ENCODE measurements at places on chromosomes 4 and X. TPM values are rescaled to one million over a fixed set of nuclear protein-coding genes. Genes with fewer than 3 reads are reported as not detected.

GLUD2 gene
- total RNA-seq = 0.27 TPM

- no peaks in the 10 kb centered on the region for H3K27me3 ChIP-seq
- no peak for DNase-seq
- no peak overlapping the region for H3K4me3 ChIP-seq
- H3K36me3 ChIP-seq = peaks cover 4% of the 10 kb centered on the region
- no peak overlapping the region for H3K27ac ChIP-seq
- H3K4me1 ChIP-seq = no peaks in the 10 kb centered on the region
Observed at GRCh38 chrX:9688833-9689232, 76.8 kb downstream of the GPR143 start.

FDCSP gene
- total RNA-seq = not detected

GRCh38 chrX:12985331-12985730, 10.4 kb downstream of the TMSB4X start:
- DNase-seq = no peak
- peaks cover 4% of the 10 kb centered on the region for H3K4me1 ChIP-seq
- peaks cover 9% of the 10 kb centered on the region for H3K36me3 ChIP-seq
- H3K4me3 ChIP-seq = no peak overlapping the region

DNA sequence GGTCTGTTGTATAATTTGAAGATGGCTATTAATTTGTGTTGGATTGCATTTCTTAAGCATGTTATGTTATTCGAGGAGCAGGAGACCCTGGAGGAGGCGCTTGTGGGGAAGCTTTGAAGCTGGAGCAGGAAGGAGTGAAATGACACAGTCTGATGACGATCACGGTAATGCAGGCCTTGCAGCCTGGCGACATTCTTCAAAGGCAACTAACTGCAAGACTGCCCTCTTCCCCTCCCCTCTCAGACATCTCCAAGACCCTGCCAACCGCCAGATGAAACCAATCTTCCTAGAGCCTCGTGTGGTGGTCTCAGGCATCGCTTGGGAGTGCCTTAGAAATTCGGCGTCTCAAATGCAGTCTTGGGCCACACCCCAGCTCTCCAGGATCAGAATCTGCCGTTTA, 16.1 kb downstream of the CLCN4 start:
- peaks cover 6% of the 10 kb centered on the region for H3K27me3 ChIP-seq
- H3K4me1 ChIP-seq = peaks cover 38% of the 10 kb centered on the region
- no peak overlapping the region for H3K27ac ChIP-seq
- no peaks in the 10 kb centered on the region for H3K36me3 ChIP-seq
- no peak for DNase-seq

- DNase-seq = no peak
- H3K27ac ChIP-seq = no peak overlapping the region
- H3K4me1 ChIP-seq = peaks cover 2% of the 10 kb centered on the region
Observed at GRCh38 chrX:2889045-2889605, 40.0 kb downstream of the ARSD start.

GRCh38 chr4:1805493-1806222, 12.6 kb downstream of the FGFR3 start:
- no peaks in the 10 kb centered on the region for H3K4me1 ChIP-seq
- no peak overlapping the region for H3K27ac ChIP-seq
- peaks cover 4% of the 10 kb centered on the region for H3K27me3 ChIP-seq

RPL36A gene
- total RNA-seq = 147 TPM

DNA sequence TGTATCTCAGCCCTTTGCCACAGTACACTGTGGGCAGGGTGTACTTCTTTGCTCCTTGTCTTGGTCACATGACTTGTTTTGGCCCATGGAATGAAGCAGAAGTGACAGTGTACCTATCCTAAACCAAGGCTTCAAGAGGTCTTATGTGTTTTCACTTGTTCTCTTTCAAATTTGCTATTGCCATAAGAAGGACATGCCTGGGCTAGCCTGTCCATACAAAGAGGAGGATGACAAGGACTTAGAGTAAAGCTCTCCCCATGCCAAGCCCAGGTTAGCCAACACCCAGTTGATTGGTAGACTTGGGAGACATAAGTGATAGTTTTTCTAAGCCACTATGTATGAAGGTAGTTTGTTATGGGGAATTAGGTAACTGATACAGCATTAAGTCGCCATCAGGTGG, 141.1 kb upstream of the MID1 start:
- no peak overlapping the region for H3K4me3 ChIP-seq
- no peaks in the 10 kb centered on the region for H3K27me3 ChIP-seq
- no peak overlapping the region for H3K27ac ChIP-seq
- no peak for DNase-seq

GRCh38 chr4:161881370-161881769, 282.4 kb downstream of the FSTL5 start:
- H3K27me3 ChIP-seq = no peaks in the 10 kb centered on the region
- H3K4me1 ChIP-seq = no peaks in the 10 kb centered on the region
- no peak overlapping the region for H3K27ac ChIP-seq

SPANXA1 gene
- not detected for total RNA-seq

DNA sequence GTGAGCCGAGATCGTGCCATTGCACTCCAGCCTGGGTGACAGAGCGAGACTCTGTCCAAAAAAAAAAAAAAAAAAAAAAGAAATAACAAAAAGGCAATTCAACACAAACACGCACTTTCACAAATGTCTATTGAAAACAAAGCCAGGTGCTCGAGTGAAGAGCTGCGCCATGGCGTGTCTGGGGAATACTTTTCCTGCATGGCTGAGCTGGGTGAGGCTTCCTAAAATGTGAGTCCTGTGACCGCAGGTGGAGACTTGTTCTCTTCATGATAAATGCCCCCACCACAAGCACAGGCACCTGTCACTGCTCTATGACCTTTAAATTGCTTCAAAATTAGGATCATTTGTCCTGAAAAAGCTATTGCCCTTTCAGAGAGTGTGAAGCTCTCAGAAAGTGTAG, 4.0 kb upstream of the ABLIM2 start:
- no peak overlapping the region for H3K4me3 ChIP-seq
- H3K4me1 ChIP-seq = peaks cover 18% of the 10 kb centered on the region
- H3K27ac ChIP-seq = no peak overlapping the region
- no peaks in the 10 kb centered on the region for H3K36me3 ChIP-seq
- no peak for DNase-seq
- peaks cover 3% of the 10 kb centered on the region for H3K27me3 ChIP-seq

Data from glutamatergic neuron (in vitro differentiated cells).